Occipital lobe (tissue), 3 donors: ENCODE measurements at places on chromosomes 3 and 15.
A peak's percentile ranks its signal among the peaks of the same experiment; 100 is the strongest.

- DNase-seq: no peak
These were observed 437.0 kb upstream of the PPP2R3A start for GRCh38 chr3:135528413-135529015.

DNA sequence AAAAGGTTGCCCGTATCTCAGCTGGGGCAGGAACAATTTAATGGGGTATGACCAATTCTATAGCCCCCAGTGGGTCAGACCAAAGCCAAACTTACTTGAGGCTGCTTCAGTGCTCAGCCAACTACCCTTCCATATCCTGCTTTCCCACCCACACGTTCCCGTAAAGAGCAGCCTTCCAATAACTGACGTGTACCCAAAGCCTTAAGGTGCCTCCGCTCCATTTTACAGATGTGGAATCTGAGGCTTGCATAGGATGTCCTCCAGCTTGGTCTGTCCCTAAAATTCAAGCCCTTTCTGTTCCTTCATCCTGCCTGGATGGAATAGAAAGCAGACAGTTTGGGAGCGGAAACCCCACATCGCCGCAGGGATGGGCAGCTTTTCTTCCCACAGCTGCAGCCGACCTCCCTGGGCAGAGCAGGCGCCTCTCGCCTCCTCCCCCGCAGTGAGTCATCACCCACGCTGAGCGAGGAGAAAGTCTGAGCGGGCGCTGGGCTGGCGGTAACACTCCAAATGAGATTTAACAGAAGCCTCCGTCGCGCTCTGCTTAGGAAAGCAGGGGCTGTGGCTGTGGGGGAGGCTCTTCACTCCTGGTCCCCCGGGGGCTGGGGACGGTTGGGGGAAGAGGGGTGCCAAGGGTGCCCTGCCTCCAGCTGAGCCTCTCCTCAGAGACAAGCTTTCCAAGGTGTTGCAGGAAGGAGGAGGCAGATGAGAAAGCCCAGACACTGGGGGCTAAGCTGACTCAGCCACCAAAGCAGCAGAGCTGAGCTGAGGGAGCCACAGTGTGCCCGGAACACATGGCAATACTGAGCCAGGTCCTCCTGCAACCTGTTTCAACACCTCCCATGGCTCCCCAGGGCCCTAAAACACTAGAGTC, 57.8 kb upstream of the HRH1 start:
- DNase-seq: peak; percentile 87

DNA sequence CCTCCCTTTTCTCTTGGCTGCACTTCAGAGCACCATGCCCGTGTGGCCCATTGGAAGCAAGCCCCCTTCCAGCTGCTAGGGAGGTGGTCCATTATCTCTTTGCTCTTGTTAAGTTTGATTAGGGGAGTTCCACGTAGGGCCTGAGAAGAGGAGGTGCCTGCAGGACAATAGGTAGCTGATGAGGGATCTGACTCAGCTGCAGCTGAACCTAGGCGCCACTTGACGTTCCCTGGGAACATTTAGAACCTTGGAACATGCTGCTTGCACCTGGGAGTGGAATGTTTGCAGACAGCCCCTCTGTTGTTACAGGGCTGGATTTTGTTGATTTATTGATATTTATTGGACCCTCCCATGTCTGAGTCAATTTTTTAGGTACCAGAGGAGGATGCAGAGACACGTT, 4.7 kb downstream of the SMAD3 start:
- no peak for DNase-seq

GRCh38 chr15:63135281-63135680, 13.6 kb downstream of the LACTB start:
- no peak for DNase-seq

- DNase-seq: no peak
These were observed 98.6 kb upstream of the ARHGEF26 start for GRCh38 chr3:154022606-154023005.

DNA sequence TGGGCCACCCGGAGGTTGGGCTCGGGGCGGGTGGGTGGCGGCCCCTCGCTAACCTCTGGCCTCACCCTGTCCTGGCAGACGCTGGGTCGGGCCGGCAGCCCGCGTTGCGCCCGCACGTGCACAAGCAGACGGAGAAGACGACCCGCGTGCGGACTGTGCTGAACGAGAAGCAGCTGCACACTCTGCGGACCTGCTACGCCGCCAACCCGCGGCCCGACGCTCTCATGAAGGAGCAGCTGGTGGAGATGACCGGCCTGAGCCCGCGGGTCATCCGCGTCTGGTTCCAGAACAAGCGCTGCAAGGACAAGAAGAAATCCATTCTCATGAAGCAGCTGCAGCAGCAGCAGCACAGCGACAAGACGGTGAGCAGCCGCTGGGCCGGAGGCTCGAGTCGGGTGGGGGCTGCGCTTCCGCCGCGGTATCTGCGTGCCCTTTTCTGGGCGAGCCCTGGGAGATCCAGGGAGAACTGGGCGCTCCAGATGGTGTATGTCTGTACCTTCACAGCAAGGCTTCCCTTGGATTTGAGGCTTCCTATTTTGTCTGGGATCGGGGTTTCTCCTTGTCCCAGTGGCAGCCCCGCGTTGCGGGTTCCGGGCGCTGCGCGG, 3.7 kb downstream of the ISL2 start:
- DNase-seq: no peak

- peak; percentile 18 for DNase-seq
These were observed 78.3 kb upstream of the CDIN1 start for GRCh38 chr15:36501063-36501678.

GRCh38 chr3:194500198-194500597, 13.4 kb upstream of the ATP13A3 start:
- DNase-seq: no peak

- DNase-seq: no peak
These were observed 6.3 kb downstream of the EFCAB12 start for GRCh38 chr3:129421988-129422745.

- DNase-seq: no peak
These were observed 326.9 kb downstream of the IL5RA start for GRCh38 chr3:2783261-2783660.

DNA sequence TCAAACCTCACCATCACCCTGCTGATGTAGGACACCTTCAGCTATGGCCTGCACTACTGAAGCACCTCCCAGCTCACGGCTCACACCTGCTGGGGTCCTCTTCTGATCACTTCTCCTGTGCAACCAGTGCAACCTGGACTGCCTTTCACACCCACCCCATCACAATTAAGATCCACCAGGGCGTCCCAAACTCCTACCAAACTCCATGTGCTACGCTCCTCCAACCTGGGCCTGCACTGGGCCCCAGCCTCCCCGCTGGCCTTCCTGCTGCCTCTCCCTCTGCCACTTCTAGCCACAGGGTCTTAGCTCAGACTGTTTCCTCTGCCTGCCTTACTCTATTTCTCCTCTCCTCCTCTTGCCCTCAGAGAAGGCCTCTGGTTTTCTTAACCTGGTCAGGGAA, 12.8 kb downstream of the MESD start:
- no peak for DNase-seq

GRCh38 chr3:59565125-59565524, 515.3 kb upstream of the CFAP20DC start:
- DNase-seq: no peak

DNA sequence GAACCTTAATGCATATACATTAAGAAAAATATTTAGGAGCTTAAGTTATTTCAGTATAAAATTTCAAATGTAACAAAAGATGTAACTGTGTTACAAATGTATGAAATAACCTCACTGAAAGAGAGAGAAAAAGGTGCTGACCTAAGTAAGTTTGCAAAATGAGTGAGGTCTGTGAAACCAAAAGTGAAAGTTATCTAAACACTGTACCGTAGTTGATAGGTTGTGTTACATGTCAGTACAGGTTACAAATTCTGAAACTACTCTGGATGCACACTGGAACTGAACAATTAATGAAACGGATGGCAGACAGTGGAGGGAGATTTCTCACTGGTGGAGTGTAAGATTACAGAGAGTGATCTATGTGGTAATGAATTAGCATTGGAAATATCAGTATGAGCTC, 420.7 kb downstream of the ZNF385D start:
- no peak for DNase-seq

- no peak for DNase-seq
These were observed 117.5 kb downstream of the TPRG1 start for GRCh38 chr3:189289251-189289650.

GRCh38 chr3:185858502-185859225, 33.8 kb upstream of the IGF2BP2 start:
- DNase-seq: no peak

DNA sequence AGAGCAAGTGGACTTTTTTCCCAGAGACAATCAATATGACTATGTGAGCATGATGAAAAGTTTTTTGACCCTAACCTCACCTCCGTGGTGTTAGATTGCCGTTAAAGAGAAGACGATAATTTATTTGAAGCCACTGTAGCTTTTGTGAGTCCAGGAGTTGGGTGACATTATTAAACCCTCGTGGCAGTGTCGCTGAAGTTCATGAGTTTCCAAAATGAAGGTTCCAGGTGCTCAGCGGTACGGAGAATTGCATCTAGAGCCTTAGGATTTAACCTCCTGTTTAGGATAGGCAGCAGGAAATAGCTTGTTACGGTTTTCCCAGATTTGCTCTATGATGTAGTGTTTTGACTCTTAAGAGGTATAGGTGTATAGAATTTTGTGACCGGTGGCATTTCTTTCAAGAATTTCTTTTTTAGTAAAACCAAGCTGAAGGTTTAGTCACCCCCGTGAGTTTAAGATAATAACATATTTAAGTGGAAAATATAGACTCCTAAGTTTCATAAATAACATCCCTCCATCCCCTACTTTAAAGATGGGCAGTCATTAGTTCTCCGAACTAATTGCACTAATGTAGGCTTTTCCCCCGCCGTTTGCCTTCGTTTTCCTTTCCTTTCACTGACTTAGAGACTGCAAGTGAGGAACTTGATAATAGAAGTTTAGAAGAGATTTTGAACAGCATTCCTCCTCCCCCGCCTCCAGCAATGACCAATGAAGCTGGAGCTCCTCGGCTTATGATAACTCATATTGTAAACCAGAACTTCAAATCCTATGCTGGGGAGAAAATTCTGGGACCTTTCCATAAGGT, 2.0 kb downstream of the SMC4 start:
- DNase-seq: no peak

DNA sequence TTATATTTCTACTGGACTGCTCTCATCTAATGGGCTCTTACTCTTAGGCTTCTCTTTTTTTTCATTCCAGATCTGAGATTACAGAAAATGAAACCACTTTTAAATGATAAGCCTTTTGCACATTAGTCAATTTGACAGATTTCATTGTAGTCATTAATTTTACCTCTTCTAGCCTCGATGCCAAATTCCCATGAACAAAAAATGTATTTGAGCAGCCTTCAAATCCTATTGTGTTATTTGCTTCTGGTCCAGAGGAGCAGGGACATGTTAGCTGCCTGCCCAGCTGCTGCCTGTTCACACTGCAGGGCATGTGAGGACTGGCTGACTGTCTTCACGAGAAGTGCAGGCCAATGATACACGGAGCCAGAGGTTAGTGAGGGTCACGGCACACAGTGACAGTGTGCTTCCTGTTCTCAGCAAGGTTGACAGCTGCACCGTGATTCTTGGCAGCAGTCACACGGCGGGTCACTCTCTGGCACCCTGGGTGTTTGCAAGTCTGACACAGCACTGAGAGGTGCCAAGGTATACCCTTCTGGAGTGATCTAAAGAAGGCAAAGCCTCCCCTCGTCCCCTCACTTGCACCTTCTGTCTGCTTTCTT, 40.8 kb downstream of the KAT2B start:
- DNase-seq: peak; percentile 23
